ENCODE measurements at places on chromosomes 5 and 9.

- no peak for DNase-seq
These were observed 190.1 kb downstream of the TMEM232 start for GRCh38 chr5:110536120-110537115.

- no peak for DNase-seq
These were observed 77.7 kb downstream of the STK10 start for GRCh38 chr5:172110260-172110815.

- DNase-seq = no peak
These were observed 1.8 kb downstream of the UBAP2 start for GRCh38 chr9:34046784-34047379.

GRCh38 chr5:95754545-95754944, 23.4 kb downstream of the RHOBTB3 start:
- DNase-seq = no peak

DNA sequence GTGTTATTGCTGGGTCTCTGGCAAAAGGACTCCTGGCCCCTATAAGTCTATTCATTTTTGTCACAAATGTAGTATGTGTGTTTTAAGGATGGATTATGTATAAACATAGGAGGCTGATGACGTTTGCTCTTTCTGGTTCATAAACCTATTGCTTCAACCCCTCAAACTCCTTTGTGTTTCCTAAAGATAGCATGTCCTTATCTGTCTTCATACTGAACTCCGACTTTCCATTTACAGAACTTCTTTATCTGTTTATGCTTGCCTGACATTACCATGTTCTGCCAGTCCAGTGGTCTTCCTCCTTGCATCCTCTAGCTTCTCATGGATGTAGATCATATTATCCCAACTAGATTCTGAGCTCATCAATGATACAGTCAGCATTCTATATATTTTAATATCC, 46.1 kb downstream of the ARHGEF28 start:
- no peak for DNase-seq

Data from RPMI8226 (cell line).